ENCODE measurements at places on chromosomes 2 and 18.
A peak's percentile ranks its signal among the peaks of the same experiment; 100 is the strongest.

GRCh38 chr2:127101756-127102477 lies 5.0 kb downstream of the BIN1 start:
- no peak for DNase-seq

DNA sequence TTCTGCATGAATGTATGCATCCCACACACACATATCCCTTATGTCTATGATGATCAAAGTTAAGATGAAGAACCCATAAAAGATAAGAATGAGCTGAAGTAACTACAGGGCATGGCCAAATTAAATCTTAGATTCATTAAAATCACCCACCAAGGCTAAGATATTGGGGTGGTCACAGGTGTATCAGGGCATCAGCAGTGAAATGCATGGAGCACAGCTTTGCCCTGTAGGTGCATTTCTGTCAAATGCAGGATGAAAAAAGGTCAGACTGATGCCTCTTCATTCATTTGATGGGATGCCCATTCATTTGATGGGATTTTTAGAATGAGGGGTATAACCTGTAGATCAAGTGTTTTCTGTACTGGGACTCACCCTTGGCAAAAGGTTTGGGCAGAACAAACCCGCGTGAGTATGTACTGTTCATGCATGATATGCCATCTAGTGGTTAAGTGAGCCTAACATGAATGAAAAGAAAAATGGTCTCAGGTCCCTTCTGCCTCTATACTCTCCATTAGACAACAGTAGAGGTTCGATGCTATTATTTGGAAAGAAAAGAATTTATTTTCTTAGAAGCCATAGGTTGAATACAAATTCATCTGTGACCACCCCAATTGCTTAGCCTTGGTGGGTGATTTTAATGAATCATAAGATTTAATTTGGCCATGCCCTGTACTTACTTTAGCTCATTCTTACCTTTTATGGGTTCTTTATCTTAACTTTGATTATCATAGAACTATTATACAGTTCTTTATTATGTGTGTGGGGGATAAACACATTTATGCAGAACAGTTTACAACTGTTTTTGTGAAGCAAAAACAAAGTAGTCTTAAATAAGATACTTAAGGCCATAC lies 43.2 kb upstream of the NOSTRIN start:
- DNase-seq = peak; percentile 49

GRCh38 chr18:10275486-10275885 lies 178.9 kb upstream of the APCDD1 start:
- DNase-seq = no peak

- no peak for DNase-seq
These were observed 10.8 kb upstream of the MYO1B start for GRCh38 chr2:191234376-191234775.

GRCh38 chr2:164560902-164561301 lies 60.4 kb downstream of the GRB14 start:
- DNase-seq = no peak

DNA sequence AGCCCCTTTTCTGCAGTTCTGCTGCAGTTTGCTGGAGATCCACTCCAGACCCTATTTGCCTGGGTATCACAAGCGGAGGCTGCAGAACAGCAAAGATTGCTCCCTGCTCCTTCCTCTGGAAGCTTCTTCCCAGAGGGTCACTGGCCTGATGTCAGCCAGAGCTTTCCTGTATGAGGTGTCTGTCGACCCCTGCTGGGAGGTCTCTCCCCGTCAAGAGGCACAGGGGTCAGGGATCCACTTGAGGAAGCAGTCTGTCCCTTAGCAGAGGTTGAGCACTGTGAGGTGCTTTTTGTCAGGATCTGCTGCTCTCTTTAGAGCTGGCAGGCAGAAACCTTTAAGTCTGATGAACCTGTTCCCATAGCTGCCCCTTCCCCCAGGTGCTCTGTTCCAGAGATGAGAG lies 42.0 kb upstream of the MYL1 start:
- DNase-seq = peak; percentile 30

DNA sequence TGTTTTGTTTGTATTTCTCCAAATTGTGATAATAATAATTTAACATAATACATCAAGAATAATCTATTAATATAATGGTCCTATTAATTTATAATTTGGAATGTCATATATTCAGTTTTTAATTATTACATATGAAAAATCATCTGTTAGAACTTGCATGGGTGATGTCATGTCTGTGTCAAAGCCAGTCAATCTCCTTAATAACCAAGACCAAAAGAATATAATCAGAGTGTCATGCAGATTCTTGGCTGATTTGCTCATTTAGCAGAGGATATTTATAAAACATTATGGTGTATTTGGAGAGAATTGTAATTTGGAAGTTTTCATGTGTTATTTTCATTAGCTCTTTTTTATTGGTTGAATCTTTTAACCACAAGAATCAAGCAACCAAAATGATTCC lies 96.4 kb downstream of the PIK3C3 start:
- DNase-seq = no peak

GRCh38 chr18:75422341-75422910 lies 5.1 kb downstream of the SMIM21 start:
- no peak for DNase-seq

- no peak for DNase-seq
These were observed 32.8 kb downstream of the TTC32 start for GRCh38 chr2:19868701-19869580.

- DNase-seq = no peak
These were observed 203.6 kb downstream of the NCKAP5 start for GRCh38 chr2:133364636-133365035.

DNA sequence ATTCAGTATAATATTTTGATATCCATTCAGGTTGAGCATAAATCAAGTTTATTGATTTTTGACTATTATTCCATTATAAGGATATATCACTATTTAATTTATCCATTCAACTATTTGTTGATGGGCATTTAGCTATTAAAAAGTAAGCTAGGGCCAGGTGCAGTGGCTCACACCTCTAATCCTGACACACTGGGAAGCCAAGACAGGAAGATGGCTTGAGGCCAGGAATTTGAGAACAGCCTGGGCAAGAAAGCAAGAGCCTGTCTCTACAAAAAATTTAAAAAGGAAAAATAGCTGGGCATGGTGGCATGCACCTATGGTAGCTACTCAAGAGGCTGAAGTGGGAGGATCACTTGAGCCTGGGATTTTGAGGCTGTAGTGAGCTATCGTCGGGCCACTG lies 183.5 kb downstream of the HNMT start:
- no peak for DNase-seq

DNA sequence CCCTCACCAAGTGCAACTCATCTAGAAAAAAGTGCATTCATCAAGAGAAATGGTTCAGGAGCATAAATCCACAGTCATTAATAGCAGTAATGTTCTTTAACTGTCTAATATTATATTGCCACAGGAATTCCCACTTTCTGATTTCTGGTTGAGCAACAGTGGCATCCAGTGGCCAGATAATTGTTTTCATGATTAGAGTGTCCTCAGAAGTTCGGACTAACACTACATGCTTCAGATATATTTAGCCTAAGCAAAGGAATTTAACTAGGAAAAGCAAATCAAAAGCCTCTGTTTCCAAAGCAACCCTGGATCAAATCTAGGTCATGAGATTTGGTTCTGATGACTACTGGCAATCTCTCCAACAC lies 9.8 kb upstream of the ERBB4 start:
- DNase-seq = no peak

DNA sequence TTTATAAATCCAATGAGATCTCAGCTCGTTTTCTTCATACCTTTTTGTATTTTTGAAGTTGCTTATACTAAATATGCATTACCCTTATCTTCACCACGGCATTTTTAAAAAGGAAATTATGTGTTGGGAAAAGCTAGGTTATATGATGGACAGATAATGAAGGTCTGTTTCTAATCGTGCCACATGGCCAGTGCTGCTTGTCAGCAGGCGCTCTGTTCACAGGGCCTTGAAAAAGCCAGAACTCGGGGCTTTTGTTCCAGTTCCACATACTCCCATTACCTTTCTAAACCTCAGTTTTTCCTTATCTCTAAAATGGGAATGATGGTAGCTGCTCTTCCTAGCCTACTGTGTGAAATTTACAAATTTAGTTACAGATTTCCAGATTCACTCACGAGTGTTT lies 42.0 kb downstream of the EPAS1 start:
- DNase-seq = peak; percentile 88

DNA sequence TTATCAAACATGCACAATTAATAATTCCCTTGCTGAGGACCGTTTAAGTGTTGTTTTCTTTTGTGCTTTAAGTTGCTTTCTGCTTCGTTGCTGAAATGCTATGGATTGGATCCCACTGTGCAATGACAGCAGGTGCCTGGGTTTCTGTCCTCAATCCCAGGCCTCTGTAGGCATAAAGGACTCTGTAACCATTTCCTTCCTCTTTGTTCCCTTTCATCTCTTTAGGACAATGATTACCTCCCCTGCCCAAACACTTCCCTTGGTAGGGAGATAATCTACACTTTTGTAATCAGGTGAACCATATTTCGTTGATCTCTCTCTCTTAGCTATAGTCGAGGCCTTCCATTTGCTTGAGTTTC lies 58.6 kb upstream of the LYPD6B start:
- no peak for DNase-seq

GRCh38 chr2:232237464-232237863 lies 141.1 kb upstream of the ALPP start:
- DNase-seq = no peak

GRCh38 chr2:26495705-26496297 lies 17.9 kb upstream of the OTOF start:
- DNase-seq = no peak

DNA sequence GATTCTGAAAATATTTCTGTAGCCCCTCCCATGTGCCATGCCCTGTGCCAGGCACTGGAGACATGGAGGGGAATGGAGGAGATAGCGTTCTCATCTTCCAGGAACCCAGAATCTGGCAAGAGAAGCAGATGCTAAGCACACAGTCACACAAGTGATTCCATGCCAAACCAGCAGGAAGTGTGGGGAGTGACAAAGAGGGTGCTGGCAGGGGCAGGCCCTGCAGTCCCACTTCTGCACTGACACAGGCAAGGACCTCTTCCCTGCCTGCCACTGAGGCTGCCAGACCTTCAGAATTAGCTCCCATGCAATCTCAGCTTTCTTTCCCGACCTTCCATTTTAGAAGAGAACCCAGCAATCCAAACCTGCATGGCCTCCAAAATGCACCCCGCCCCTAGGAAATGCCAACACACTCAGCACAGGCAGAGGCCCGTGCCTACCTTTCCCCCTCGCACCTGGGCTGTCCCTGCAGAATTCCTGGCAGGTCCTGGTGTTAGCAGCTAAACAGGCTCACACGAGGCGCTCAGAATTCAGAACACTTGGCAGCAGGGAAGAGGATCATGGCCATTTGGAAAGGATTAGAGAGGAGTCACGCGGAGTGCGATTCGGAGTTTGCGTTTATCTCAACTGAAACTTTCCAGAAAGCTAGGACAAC lies 155.3 kb downstream of the MSH2 start:
- DNase-seq = no peak

DNA sequence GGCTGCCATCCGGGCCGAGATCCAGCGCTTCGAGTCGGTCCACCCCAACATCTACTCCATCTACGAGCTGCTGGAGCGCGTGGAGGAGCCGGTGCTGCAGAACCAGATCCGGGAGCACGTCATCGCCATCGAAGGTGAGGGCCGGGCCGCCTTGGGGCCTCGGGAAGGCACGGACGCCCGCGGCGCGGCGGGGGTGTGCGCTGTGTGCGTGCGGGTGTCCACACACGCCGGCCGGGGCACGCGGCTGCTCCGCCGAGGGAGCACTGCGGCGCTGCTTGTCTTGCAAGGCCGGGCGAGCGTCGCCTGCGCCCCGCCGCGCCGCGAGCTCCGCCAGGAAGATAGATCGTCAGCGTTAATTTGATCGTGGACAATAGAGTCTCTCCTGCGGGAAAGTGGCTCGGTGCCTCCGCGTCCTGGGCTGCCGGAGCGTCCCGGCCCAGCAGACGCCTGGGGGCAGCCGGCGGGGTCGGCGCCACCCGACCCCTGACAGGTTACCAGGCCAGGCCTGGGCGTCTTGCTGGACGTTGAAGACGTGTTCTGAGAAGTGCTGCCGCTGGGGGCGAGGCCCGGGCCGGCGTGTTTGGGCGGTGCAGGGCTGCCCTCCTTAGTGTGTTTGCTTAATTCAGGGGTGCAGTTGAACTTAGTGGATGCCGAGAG lies 1.0 kb downstream of the AGAP1 start:
- no peak for DNase-seq

DNA sequence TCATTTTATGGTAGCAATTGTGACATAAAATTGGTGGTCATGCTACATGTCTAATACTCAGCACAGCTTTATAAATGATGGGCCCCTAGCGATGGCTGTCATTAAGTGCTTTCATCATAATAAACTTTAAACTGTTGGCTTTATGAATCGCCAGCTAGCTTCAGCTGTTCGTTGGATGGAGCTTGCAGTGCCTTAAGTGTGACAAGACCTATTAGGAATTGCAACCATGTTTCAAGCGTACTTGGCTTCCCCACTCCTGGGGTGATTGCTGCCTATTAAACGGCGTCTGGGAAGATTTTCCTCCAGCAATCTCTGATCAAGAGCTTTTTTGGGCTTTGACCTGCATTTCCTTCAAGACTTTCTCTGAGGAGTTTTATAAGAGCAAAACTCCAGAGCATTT lies 164.5 kb upstream of the SIX3 start:
- no peak for DNase-seq

All from SK-N-DZ (cell line).